ENCODE measurements at places on chromosomes 1 and 21.

GRCh38 chr1:182662121-182662890 lies 22.1 kb downstream of the RGS8 start:
- H3K4me1 ChIP-seq = no peaks in the 10 kb centered on the region
- no peak overlapping the region for H3K4me3 ChIP-seq
- H3K36me3 ChIP-seq = no peaks in the 10 kb centered on the region
- no peaks in the 10 kb centered on the region for H3K27me3 ChIP-seq
- H3K27ac ChIP-seq = no peak overlapping the region
- DNase-seq = no peak

DNA sequence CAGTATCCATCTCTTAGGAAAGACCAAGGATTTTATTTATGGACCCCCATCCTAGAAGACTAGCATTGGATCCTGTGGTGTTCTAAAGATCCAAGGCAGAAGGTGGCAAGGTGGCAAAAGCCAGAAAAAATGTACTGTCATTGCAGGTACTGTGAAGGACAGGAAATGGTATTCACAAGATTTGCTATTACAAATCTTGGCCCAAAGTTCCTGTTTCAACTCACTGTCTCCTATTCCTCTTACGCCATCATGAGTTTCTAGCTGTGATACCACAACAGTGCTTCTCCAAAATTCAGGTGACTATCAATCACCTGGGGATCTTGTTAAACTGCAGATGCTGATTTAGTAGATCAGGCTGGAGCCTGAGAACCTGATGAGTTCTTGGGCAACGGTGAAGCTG lies 21.4 kb downstream of the ACP6 start:
- no peak overlapping the region for H3K4me3 ChIP-seq
- no peak for DNase-seq
- peaks cover 8% of the 10 kb centered on the region for H3K36me3 ChIP-seq
- H3K27me3 ChIP-seq = no peaks in the 10 kb centered on the region

- no peak overlapping the region for H3K27ac ChIP-seq
- no peaks in the 10 kb centered on the region for H3K36me3 ChIP-seq
- DNase-seq = no peak
- no peaks in the 10 kb centered on the region for H3K4me1 ChIP-seq
- no peaks in the 10 kb centered on the region for H3K27me3 ChIP-seq
Measured at GRCh38 chr1:31191281-31191680, 48.4 kb downstream of the NKAIN1 start.

DNA sequence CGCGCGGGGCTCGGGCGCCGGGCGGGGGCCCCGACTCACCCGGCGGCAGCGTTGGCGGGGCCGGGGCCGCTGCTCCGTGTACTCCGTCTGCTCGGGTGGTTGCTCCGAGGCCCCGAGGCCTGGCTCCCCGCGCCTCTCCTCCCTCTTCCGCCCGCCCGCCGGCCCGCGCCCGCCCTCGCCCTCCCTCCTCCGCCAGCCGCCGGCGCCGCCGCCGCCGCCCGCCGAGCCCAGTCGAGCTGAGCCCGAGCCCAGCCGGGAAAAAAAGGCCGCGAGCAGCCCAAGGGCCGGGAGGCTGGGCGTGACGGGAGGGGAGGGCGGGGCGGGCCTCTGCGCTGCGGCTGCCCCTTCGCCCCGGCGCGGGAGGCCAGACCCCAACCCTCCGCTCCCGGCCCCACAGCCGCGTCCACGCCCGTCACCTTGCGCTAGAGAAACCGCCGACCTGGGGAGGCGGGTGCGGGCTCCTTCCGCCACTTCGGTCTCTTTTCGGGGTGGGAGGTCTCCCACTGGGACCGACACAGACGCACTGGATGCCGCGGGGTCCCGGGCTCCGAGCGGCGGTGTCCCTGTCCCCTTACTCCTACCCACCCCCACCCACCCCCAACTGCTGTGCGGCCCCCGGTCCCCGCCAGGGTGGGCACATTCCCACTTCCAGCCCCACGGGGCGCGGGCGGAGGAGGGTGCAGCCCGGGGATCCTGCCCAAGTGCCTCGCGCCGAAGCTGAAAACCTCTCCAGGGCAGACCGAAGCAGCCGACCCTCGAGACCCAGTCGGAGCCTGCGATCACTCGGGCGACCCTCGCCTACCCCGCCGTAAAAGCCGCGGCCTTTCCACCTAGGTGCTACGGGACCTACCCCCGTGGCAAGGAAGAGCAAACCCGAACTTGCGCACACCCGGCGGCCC lies at the start of gene CERS2:
CERS2 (minus strand) TSS at position 256 of the 899 bp plus-strand sequence. CDS start 5,745 bp downstream, outside the sequence.
- no peaks in the 10 kb centered on the region for H3K36me3 ChIP-seq
- peaks cover 40% of the 10 kb centered on the region for H3K4me1 ChIP-seq
- peak; percentile 81 for DNase-seq
- H3K27ac ChIP-seq = peak within 1 kb of the TSS; percentile 97
- H3K27me3 ChIP-seq = no peaks in the 10 kb centered on the region

GRCh38 chr1:29456685-29457435 lies 220.5 kb downstream of the PTPRU start:
- no peak for DNase-seq
- no peak overlapping the region for H3K27ac ChIP-seq
- no peaks in the 10 kb centered on the region for H3K4me1 ChIP-seq
- H3K36me3 ChIP-seq = no peaks in the 10 kb centered on the region
- no peak overlapping the region for H3K4me3 ChIP-seq

DNA sequence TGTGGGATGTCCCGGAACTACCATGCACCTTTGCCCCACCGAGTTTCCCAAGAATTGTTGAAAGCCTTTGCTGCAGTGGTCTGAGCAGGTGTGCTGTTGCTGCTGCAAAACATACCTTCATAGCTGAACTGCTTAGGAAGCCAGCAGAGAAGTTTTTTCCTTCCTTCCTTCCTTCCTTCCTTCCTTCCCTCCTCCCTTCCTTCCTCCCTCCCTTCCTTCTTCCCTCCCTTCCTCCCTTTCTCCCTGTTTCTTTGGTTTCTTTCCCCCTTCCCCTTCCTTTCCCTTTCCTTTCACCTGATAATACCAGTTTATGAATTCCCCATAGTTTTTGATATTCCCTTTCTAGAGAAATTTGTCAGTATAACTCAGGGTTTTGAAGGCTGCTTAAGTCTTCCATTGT lies 10.8 kb upstream of the SH3D21 start:
- no peak for DNase-seq
- H3K27ac ChIP-seq = peak overlapping the region; percentile 27
- no peaks in the 10 kb centered on the region for H3K27me3 ChIP-seq
- H3K4me1 ChIP-seq = peaks cover 19% of the 10 kb centered on the region
- no peak overlapping the region for H3K4me3 ChIP-seq
- peaks cover 98% of the 10 kb centered on the region for H3K36me3 ChIP-seq

GRCh38 chr1:195482137-195482536 lies 1126.1 kb downstream of the KCNT2 start:
- H3K4me3 ChIP-seq = no peak overlapping the region
- no peaks in the 10 kb centered on the region for H3K27me3 ChIP-seq
- no peaks in the 10 kb centered on the region for H3K36me3 ChIP-seq
- no peak for DNase-seq

GRCh38 chr1:209825591-209826434 lies 2.0 kb upstream of the UTP25 start:
- H3K27ac ChIP-seq = no peak overlapping the region
- peaks cover 2% of the 10 kb centered on the region for H3K27me3 ChIP-seq
- H3K36me3 ChIP-seq = peaks cover 3% of the 10 kb centered on the region
- no peak for DNase-seq
- H3K4me1 ChIP-seq = no peaks in the 10 kb centered on the region
- H3K4me3 ChIP-seq = no peak overlapping the region

DNA sequence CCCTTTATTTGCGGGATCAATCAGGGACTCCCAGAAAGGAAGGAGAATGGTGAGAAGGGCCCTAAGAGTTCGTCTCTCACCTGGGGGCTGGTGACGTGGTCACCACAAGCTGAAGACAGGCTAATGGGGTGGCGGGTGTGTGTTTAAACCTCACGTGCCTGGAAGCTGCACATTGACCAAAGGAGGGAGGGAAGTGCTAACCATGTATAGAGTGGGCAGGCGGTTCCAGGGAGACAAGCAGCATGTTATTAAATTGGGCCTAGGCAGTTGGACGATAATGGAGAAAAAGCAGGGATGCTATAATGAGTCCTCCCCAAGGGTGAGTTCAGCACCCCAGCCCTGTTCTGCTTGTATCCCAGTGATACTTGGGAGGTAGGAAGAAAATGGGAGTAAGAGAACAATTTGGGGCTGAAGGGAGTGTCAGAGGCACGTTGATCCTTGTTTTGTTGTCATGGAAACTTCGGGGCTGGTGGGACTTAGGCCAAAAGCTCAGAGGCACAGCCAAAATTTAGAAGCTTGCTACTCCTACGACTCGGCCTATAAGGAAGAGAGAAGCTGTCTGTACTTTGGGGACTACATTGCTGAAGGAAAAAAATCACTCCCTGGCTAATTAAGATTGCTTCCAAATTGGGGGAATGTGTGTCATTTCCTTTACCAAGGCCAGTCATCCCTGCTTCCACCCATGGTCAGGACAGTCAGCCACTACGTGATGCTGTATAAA lies 33.2 kb upstream of the EPHA8 start:
- peaks cover 8% of the 10 kb centered on the region for H3K36me3 ChIP-seq
- no peaks in the 10 kb centered on the region for H3K4me1 ChIP-seq
- DNase-seq = no peak
- H3K4me3 ChIP-seq = no peak overlapping the region

DNA sequence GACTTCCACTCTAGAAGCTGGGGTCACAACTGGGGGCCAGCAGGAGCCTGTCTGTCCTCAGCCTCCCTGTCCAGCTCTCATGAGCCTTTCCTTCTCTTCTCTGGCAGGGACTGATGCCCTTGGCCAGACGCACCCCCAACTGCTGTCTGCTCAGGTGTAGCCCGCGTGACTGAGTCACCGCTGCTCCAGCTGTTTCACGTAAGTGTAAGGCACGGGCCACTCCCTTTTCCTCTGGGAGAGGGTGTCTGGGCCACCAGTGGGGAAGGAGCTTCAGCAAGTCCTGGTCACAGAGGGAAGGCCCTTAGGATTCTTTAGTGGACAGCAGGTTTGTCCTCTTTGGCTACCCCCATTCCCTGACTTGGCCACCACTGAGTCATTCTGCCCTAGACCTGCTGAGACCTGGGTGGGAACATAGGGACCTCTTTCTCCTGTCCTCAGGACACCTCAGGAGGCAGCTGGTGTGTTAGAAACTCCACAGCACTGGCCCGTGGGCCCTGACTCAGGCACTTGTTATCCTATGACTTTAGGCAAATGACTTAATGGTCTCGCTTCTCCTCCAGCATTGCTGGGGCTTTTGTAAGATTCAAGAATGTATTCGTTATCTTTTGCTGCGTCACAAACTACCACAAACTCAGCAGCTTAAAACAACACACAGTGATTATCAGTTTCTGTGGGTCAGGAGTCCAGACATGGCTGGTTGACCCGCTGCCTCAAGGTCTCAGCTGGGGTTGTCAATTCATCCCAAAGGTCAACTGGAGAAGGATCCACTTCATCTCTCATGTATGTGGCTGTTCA lies 64.8 kb downstream of the FAM163A start:
- H3K27me3 ChIP-seq = peaks cover 9% of the 10 kb centered on the region
- no peaks in the 10 kb centered on the region for H3K4me1 ChIP-seq
- H3K27ac ChIP-seq = no peak overlapping the region
- DNase-seq = no peak

DNA sequence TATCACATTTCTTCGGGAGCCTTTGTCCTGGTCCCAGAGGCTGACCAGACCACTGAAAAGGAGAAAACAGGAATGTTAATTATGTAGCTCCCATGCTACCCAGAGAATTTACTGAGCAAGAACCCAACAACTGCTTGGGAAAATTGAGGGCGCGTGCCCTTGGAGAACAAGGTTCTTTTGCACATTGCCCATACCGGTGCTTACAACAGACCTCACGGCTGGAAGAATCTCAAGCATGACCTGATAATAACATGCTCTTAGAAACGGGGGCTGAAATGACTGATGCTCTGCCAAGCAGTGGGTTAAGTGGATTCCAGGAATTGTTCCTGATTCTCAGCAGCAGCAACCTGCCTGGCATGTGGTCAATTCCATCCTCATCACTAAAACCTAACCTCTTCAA lies 49.3 kb upstream of the AJAP1 start:
- H3K36me3 ChIP-seq = no peaks in the 10 kb centered on the region
- H3K27me3 ChIP-seq = no peaks in the 10 kb centered on the region
- H3K4me1 ChIP-seq = no peaks in the 10 kb centered on the region
- DNase-seq = no peak
- no peak overlapping the region for H3K4me3 ChIP-seq

GRCh38 chr1:44300852-44301251 lies 54.2 kb downstream of the ERI3 start:
- no peak overlapping the region for H3K4me3 ChIP-seq
- DNase-seq = no peak
- H3K27me3 ChIP-seq = no peaks in the 10 kb centered on the region
- H3K36me3 ChIP-seq = no peaks in the 10 kb centered on the region

DNA sequence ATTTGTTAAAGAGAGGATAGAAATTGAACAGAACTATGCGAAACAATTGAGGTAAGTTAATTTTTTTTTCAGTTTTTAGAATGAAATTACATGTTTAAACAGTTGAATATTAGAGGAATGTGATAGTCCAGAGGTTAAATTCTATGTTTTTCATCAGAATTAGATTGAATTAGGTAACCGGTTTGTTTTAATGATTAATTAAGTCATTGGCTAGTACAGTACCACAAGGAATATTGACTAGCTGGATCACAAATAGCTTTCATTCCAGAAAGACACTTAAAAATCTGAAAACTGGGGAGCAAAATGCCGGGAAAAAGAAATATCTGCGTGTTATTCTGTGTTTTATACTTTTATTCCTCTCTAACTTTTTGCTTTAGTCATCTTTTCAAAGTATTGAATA lies 51.6 kb downstream of the FNBP1L start:
- no peak overlapping the region for H3K27ac ChIP-seq
- no peaks in the 10 kb centered on the region for H3K27me3 ChIP-seq
- DNase-seq = no peak
- H3K4me3 ChIP-seq = no peak overlapping the region
- no peaks in the 10 kb centered on the region for H3K4me1 ChIP-seq

DNA sequence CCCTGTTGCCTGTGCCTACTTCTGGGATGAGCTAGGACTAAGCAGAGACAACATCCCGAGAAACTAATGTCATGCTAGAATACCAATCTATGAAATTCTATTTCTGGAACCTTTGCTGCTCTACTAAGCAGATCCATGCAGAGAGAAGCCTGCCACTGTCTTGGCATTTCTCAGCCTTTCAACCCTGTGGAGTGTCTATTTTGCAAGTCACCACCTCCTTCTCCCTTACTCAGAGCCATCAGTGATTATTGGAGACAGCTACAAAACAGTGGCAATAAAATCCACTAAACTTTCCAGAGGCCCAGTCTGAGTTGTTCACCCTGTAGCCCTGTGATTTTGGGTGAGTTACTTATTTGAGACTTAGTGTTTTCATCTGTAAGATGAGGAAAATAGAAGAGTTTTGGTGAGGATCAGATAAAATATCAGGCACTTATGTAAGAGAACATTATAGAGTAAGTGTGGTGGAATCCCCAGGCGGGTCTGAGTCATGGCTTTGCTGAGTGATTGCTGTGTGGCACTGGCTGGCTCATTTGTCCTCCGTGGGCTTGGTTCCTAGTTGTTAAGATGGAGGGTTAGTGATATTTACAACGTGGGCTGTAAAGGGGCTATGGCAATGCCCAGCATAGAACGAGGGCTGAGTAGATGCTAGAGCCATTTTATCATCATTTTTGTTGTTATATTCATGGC lies 61.1 kb downstream of the FMN2 start:
- H3K4me1 ChIP-seq = no peaks in the 10 kb centered on the region
- H3K4me3 ChIP-seq = no peak overlapping the region
- no peak overlapping the region for H3K27ac ChIP-seq
- H3K36me3 ChIP-seq = no peaks in the 10 kb centered on the region
- no peak for DNase-seq

- H3K27me3 ChIP-seq = no peaks in the 10 kb centered on the region
- peak overlapping the region; percentile 92 for H3K4me3 ChIP-seq
- H3K27ac ChIP-seq = peak overlapping the region; percentile 85
- peaks cover 7% of the 10 kb centered on the region for H3K36me3 ChIP-seq
- DNase-seq = peak; percentile 70
Measured at GRCh38 chr21:46457801-46458314, 833 bp upstream of the DIP2A start.

Data from psoas muscle (tissue), 8 donors.